Stimulated activated CD4-positive, alpha-beta T cell treated with anti-CD3 and anti-CD28 coated beads, Interleukin-1b, Interleukin-23, amount 100 ng/mL, for 24 hours (primary cell): ENCODE measurements at places on chromosomes 11 and 22.

GRCh38 chr11:37710031-37710430, 1112.0 kb upstream of the RAG2 start:
- no peak for DNase-seq

DNA sequence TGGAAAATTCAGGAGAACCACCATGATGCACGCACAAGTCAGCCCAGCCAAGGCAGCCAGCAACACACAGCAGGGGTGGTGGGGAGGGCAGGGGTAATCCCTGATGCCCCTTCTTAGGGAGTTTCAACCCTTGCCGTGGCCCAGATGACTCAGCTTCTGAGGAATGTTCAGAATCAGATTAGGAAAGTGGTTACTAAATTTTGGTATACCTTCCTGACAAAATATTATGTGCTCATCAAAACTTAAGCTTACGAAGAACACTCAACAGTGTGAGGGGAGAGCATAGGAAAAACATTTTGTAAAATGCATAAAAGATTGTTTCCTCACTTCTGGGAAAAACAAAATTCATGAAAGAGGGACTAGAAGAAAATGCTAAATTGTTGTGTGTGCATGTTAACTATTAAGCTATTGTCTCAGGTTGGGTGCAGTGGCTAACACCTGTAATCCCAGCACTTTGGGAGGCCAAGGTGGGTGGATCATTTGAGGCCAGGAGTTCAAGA, 32.1 kb downstream of the SERPIND1 start:
- DNase-seq = no peak

GRCh38 chr11:107018902-107019493, 722 bp upstream of the GUCY1A2 start:
- no peak for DNase-seq

DNA sequence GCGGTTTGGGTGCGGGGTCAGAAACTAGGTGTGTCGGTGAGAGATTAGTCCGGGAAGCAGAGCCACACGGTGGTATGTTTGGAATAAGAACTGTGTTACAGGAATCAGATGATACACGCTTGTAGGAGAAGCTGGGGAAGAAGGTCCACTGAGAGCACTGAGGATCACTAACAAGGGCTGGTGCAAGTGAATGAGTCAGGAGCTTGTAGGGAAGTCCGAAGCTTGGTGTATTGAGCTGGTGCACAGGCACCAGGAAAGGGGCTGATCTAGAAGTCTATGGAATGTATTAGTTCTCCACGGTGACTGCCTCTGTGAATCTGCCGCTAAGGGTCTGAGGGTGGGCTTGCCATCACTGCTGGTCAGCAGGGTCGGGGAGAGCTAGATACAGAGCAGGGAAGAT, 18.8 kb upstream of the GRK3 start:
- no peak for DNase-seq

GRCh38 chr11:126776119-126776518, 224.5 kb downstream of the KIRREL3 start:
- DNase-seq = no peak

DNA sequence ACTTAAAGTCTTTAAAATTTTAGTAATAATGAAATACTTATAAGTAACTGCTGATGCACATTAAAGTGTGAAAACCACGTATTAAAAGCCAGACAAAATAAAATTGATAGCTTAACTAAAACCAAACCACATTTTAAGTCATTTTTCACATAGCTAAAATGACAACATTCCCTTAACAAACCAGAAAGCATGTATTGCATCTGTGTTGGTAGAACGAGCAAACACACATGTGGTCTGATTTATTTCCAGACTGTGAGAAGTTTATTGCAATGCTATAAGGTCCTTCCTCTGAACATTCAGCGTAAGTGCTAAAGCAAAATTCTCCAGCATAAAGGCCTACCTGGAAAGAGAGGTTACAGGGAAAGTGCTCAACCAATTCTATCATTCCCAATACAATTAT, 57.8 kb downstream of the ARHGAP20 start:
- DNase-seq = no peak

GRCh38 chr11:85027346-85027745, 599.8 kb downstream of the DLG2 start:
- DNase-seq = no peak

- no peak for DNase-seq
Observed at GRCh38 chr11:6194065-6194581, 4.9 kb upstream of the OR52W1 start.

DNA sequence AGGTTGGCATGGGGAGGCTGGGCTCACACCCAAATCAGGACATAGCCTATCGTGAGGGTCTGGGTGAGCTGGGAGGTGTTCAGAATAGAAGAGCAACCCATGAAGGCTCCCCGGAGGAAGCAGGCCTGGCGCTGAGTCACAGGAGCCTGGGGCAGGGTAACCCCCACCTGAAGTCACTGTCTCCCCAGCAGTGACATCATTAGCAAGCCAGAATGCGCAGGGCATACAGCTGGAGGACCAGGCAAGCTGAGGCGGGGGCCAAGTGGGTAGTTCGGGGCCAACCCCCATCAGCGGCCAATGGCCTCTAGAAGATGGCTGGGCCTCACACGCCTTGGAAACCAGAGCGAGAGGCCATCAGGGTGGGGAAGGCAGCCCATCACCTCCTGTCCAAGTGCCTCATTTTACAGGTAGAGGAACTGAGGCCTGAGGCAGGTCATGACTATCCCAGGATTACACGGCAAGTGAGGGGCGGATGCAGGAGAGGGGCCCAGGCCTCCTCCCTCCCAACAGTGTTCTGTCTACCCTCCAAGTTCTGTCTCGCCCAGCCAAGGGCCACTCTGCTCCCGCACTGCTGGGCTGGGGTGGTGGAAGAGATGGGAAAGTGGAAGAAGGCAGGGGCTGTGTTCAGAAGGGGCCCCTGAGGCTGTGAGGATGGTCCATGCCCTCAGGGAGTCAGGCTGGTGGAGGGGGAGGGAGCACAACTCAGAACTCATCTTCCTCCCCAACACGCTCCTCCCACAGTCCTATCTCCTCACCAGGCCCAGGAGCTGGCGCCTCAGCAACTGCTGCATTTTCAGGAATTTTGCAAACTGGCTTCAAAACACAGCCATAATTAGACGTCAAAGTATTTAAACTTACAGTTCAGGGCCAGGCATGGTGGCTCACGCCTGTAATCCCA, 24.6 kb downstream of the RPL3 start:
- DNase-seq = no peak

GRCh38 chr22:35230839-35231584, 26.3 kb upstream of the HMGXB4 start:
- no peak for DNase-seq

DNA sequence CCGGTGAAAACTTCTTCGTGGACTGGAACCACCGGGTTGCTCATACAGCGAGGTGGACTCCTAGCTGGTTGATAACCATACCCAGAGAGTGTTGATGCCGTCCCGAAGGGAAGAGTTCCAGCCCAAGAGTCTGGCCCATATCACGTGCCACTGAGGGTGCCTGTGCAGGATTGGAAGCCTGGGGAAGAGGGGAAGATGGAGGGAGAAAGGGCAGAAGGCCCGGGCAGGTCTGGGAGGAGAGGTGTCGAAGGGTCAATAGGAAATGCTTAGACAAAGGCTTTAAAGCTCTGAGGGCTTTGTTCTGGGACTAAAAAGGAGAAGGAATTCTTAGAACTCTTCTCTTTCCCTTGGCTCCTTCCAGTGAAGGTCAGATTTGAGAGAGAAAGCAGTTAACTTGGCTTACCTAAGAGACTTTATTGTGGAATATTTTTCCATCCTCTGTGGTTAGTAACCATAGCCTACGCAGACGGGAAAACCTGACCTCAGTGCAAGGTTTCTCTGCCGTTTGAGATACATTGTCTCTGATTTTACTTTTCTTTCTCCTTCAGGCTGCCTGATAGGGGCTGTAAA, 70.5 kb downstream of the JAM3 start:
- no peak for DNase-seq

GRCh38 chr22:19238900-19239299, 52.6 kb downstream of the CLTCL1 start:
- DNase-seq = no peak

- DNase-seq = no peak
Observed at GRCh38 chr11:116512841-116513240, 259.9 kb downstream of the BUD13 start.

- DNase-seq = no peak
Observed at GRCh38 chr11:34614344-34615104, 6.4 kb upstream of the EHF start.

- no peak for DNase-seq
Observed at GRCh38 chr11:74822170-74822569, 73.5 kb downstream of the RNF169 start.

DNA sequence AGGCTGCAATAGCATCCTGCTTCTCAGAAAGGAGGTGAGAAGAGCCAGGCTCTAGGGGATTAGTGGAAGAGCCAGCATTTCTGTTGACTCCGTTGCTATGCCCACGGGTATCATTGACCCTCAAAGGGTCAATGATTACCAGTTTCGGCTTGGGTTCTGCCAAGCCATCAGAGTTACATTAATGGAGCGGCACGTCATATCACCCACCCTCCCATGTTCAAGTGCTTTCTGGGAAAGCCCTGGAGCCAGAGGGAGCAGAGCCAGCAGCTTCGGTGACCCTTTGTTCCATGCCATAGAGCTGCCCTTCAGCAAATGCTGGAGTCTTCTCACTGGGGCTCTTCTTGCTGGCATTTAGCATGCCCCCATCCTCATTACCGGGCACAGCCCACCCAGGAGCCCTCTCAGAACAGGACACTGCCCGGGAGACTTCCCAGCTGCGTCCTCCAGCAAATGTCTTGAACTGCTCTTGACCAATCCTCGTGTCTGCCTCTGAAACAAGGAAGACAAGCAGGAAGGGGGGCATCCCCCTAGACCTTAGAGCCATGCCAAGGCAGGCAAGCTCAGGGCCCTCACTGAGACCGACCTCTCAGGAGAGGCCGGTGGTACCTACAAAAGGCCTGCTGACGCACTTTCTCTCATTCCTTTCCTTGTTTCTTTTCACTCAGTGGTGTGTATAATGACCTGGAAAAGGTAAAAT, 14.6 kb downstream of the KCNJ1 start:
- DNase-seq = no peak

DNA sequence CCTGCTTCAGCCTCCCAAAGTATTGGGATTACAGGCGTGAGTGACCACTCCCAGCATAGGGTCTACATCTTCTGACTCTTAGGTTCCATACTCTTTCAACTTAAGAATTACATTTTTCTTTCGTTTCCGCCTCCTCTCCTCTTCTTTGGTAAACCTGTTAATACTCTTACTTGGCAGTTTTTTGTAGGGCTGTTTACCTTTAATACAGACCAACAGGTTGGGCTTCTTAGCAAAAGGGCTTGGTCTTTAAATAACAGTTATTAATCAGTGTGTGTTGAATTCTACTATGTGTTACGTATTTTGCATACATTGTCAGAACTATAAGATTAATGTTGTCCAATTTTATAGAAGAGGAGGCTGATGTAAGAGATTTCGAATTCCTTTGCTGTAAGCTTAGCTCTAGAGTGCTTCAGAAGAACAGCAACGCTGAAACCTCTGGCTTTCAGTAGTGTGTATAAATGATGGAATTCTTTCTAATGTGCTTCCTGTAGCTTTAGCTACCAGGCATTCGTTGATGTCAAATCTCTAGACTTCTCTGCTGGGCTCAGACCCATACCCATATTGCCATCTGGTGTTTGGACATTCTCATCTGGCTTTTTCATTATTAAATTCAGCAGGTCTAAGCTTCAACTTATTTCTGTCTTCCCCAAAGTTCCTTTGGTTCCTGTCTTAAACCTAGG, 3.1 kb downstream of the FDX1 start:
- DNase-seq = no peak

- DNase-seq = no peak
Observed at GRCh38 chr11:24808173-24808572, 311.3 kb downstream of the LUZP2 start.

DNA sequence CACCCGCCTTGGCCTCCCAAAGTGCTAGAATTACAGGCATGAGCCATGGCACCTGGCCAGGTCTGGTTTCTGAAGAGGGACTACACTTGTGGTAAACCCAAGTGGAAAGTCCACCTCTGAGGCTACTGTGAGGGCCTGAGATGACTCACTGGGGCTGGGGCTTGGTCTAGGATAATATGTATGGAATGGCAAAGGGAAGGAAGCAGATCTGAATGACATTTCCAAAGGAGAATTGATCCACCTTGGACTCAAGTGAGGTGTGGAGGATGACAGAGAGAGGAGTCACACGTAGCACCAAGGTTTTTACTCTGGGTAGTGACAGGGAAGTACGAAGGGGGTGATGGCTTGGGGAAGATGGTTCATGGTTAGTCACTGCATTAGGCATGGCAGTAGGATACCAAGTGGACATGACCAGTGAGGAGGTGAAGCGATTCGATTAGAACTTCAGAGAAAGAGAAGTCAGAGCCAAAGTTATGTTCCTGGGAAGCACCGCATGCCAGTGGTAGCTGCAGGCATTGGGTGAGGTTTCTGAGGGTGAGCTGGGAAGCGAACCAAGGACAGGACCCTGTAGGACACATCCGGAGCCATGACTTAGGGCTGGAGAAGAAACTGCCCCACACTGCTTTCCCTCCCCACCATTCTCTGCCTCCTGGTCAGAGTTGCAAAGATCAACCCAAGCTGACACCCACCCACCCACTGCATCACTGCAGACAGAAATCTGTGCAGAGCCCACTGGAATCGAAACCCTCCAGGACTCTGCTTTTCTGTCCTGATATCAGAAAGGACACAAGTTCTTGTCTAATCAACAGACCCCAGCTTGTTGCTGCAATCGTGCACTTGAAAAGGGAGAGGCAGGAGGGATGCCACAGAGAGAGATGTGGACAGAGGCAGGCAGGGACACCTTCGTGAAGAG, 13.0 kb upstream of the BCL9L start:
- DNase-seq = no peak

DNA sequence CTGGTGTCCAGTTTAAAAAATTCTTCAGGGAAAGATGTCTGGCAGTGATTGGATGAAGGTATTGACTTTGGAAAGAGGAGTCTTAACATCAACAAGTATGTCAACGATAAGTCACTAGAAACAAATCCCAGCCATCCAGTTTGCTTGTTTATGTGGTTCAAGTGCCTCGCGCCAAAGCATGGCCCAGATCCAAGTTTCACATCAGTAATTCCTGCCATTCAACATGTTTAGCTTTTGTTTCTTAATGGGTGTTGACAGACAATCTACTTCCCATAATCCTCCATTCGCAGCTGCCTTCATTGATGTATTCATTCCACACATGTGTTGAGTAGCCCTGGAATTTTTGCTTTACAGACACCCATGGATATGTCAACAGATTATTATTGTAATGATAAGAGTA, 77.8 kb downstream of the UBASH3B start:
- DNase-seq = no peak
